Activated B cell treated with CpG ODN at 0.5 μM for 24 hours (primary cell): ENCODE measurements at places on chromosomes 6 and 20. TPM values are rescaled to one million over a fixed set of nuclear protein-coding genes. Genes with fewer than 3 reads are reported as not detected.

DNA sequence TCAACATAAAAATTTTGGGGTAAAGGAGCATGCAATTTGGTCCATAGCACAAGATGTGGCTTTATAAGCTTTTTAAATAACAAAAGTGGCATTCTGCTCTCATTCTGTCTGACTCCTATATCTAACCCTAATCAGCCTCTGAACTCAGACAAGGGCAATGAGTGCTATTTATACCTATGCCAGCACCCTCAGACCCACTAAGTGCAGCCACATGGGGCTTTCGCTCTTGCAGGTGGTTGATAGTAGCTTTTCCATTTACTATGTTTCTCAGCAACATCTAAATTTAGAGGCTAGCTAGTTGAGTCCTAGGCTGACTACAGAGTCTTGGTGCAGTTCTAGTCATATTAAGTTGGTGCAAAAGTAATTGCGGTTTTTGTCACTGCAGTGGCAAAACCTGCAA is 217.1 kb upstream of the THBS2 start:
- no peak for DNase-seq

Gene C6orf132
- total RNA-seq: not detected in 2 replicates

DNA sequence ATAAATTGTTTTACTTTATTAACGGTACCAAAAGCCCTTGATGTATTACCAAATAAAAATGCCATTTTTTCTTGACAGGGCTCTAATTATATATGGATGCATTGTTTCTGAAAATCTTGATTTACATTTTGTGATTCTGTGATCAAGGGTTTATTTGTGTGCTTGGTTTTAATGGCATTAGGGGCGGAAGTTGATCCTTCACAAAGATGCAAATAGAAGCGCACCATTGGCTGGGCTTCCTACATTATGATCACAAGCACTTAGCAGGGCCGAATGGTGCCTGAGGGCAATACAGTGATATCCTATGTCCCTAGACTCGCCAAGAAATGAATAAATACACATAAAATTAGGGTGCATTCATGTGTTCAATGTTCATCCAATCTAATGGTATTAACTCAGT is 172.9 kb upstream of the UST start:
- DNase-seq: no peak

Gene ECT2L
- not detected in 2 replicates for total RNA-seq

DNA sequence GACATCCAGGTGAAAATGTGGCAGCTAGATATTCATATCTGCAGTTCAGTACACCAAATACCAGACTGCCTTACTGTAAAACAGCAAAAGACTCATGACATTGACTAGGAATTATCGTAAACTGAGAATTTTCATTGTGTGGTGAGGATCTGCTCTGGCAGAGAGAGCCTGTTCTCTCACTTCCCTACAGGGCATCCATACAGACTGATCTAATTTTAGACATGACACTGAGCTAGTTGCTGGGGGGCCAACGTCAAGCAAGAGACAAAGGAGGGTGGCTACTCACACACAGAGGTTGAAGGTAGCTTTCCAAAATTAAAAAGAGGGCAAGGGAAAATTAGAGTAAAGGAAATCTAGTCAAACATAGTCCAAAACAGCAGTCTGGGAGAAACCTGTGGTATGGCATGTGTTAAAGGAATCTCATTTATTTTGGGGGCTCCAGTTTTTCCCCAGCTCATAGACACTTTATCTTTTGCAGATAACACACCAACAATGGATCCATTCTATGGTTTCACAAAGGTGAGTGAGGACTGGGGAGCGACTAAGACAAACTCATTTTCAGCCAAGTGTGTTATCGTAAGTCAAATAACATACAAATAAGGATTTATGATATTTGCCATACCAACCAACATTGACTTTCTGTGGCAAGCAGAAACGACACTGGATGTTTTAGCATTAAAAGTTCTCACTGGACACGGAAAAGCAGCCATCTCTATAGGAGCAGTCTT is 36.6 kb upstream of the NHSL1 start:
- DNase-seq: no peak

DNA sequence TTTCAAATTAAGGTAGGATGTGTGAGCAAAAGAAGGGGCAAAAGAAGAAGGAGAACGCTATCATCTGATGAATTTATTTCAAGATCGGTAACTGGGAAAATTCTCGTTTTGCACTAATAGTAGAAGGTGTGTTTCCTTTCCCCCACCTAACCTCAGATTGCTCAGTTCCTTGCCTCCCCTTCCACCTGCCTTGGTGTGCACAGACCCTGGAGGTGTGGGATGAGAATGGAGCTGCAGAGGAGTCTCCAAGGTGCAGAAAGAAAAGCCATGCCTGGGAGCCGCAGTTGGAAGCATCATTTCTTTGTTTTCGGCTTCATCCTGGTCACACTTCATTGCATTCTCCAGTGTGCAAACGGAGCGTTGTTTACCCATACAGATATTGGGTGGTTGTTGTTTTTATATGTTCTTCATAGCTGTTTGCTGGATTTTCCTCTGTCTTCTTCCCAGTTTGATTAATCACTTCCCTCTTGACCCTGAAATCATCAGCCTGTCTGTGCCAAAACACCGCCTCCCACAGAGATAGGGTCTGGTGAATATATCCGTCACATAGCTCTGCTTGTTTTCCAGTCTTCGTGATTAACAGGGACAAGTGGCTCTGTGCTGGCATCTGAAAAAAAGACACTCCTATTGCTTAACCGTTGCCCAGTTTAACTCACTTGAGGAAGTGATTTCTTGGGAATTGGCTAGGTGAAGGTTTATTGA is 40.2 kb upstream of the NEDD9 start:
- DNase-seq: no peak

Gene NCOA5
- total RNA-seq: 46.4 and 53.1 TPM in 2 replicates

- DNase-seq: no peak
These were observed 579.5 kb downstream of the TFAP2B start for GRCh38 chr6:51398064-51398705.

GRCh38 chr6:551829-552350 is 105.0 kb downstream of the HUS1B start:
- DNase-seq: no peak

Gene RIPPLY2
- total RNA-seq: not detected in 2 replicates
